ENCODE measurements at places on chromosomes 1 and 21.

DNA sequence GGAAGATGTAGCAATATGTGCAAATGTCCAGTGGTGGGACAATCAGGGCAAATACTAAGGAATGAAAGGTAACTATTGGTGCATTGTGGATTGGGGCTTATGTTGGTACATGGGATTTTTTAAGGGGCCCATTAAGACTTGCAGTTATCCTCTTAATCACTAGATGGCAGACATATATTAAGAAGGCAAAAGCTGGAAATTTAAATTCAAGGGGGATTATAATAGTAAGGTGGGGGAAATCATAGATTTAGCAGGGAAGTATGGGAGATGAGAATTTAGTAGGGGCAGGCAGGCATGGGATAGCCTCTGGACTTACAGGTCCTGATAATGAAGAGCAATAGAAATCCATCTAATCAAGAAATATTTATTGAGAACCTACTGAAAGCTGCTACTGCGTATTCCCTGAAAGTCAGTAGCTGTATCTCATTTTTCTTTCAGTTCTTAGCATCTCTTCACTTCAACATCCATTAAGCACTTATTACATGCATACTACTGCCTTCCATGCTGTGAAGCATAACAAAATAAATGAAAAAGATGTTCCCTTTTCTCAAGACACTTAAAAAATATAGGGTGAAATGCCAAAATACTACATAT is 251.8 kb downstream of the CRB1 start:
- peak; percentile 6 for DNase-seq

GRCh38 chr1:83632906-83633305 is 366.0 kb downstream of the TTLL7 start:
- DNase-seq: peak; percentile 18

- DNase-seq: no peak
Measured at GRCh38 chr1:14392161-14392858, 206.2 kb upstream of the KAZN start.

- DNase-seq: no peak
Measured at GRCh38 chr1:15195420-15196052, 42.0 kb downstream of the TMEM51 start.

DNA sequence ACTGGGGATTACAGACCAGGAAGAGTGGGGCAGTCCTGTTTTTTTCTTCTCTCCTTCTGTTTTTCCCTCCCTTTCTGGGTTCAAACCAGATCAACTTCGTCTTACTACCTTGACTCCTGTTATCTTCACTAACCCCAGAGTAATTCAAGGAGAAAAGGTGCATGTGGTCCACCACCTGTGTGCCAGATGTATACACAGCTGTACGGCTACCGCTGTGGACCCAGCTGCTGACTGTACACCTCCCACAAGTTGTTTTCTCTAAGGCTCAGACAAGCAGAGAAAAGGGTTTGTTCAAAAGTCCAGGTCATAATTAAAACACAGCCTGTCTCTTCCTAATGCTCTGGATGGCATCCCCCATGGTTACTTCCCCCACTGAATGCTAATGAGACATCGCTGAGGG is 102.1 kb downstream of the LMX1A start:
- no peak for DNase-seq

DNA sequence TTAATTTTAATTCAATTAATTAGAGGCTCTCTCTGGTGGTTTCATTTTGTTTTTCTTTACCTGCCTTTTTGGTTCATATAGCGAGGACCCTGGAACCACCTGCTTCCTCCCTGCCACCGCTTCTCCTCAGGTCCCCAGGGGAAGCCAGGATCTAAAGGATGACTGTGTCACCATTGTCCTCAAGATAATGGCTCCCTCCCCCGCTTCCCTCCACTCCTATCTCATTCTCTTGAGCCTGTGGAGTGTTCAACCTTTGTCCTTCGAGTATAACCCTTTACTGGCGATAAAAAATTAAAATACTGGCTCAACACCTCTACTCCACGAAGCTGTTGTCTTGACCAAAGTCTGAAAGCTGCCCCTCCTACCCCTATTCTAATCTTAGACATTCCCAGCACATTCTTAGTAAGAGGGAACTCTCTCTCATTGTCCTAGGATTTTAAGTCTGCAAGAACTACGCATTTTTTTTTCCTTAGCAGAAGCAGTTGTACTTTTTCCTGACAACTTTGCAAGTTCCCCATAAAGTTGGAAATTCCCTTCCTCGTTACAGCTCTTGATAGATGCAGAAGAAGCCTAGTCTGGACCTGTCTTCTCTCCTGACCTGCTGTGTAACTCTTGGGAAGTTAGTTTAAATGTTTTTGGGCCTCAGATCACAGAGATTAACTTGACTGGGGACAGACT is 12.6 kb upstream of the MAPKAPK2 start:
- no peak for DNase-seq

GRCh38 chr1:107358619-107359327 is 217.9 kb downstream of the NTNG1 start:
- DNase-seq: no peak

- no peak for DNase-seq
Measured at GRCh38 chr1:226216056-226216455, 7.4 kb upstream of the MIXL1 start.

DNA sequence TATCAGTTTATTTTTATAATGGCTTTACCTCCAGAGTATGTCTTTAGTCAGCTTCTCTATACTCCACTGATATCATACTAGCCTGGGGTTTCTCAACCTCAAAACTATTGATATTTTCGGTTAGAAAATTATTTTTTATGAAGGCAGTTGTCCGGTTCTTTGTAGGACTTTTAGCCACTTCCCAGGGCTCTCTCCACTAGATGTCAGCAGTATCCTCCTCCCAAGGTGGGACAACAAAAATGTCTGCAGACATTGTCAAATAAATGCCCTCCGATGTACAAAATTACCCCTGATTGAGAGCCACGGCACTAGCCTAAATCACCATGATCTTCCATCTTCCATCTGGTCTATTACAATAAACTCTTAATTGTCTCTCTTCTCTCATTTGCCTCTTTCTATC is 4.1 kb upstream of the GRIK1 start:
- DNase-seq: peak; percentile 4

GRCh38 chr21:42316891-42317290 is 1.7 kb upstream of the TFF3 start:
- DNase-seq: no peak

- no peak for DNase-seq
Measured at GRCh38 chr1:63812071-63812700, 38.4 kb downstream of the ROR1 start.

- DNase-seq: no peak
Measured at GRCh38 chr1:100239961-100240360, 9.7 kb downstream of the DBT start.

GRCh38 chr1:44084998-44085675 is 33.5 kb upstream of the KLF17 start:
- no peak for DNase-seq

DNA sequence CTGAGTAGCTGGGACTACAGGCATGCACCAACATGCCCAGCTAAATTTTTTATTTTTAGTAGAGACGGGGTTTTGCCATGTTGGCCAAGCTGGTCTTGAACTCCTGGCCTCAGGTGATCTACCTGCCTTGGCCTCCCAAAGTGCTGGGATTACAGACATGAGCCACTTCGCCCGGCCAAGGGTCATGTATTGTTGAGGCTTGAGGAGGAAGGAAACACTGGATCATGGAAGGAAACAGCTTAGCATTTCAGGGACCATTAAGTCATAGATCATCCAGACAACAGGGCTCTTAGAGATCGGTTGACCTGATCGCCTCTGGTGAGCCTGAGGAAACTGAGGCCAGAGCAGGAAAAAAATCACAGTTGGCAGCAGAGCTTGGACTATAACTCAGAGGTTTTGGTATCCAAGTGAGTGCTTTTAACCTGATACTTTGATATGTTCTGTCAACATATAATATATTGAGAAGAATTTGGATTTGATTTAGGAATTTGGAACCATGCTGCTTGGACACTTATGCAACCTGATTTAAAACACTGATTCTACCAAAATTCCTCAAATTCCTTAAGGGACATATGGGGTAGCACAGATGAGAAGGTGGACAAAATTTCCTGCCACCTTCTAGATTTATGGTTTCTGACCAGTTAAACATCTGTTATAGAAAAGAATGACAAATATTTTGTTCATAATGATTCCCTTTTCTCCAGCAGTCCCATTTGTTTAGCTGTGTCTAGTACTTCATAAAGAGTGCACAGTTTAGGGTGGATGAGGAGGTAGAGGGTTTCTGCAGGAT is 13.1 kb upstream of the BMP8A start:
- no peak for DNase-seq

- DNase-seq: no peak
Measured at GRCh38 chr1:41416081-41416480, 54.8 kb downstream of the FOXO6 start.

DNA sequence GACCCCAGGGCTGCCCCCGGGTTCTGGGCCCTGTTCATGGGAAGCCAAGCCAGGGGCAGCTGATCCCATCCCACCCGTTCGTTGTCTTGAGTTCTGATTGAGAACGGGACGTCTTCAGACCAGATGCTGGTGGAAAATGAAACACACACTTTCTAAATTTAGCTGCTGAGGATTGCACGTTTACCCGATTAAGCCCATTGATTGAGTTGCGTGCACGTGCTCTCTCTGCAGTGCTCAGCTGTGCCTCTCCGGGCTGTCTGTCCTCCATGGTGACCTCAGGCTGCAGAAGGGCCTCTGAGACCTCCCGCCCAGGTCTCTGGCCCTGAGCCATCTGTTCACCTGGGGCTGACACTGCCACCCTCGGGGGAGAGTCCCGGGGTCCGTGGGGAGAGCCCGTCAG is 27.0 kb upstream of the PEX10 start:
- peak; percentile 32 for DNase-seq

GRCh38 chr1:205837382-205837970 is 12.5 kb downstream of the PM20D1 start:
- DNase-seq: no peak

DNA sequence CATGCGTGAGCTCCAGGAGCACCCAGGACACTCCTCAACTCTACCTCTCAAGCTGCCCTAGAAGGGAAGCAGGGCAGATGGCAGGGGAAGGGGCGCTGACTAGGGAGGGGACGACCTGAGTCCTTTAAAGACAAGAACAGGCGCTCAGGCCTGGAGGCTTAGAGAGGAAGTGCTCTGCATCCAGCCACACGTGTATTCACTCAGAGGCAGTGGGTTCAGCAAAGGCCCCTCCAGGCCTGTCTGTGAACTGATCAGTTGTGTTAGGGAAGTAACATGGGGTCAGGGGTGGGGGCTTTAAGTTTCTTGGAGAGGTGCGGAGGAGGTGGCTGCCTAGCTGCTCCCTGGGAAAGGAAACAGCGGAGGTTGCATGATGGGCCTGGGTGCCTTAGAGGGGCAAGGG is 37.1 kb upstream of the ARF1 start:
- no peak for DNase-seq

Measured in GM12865 (cell line).